ENCODE measurements at places on chromosomes 11 and 22. TPM values are rescaled to one million over a fixed set of nuclear protein-coding genes. Genes with fewer than 3 reads are reported as not detected.

Gene HBB
- total RNA-seq: not detected

Gene CASP5
- 1.4 TPM for total RNA-seq

Gene NCAM1
- 1.1 TPM for total RNA-seq

Gene OR52N2
- not detected for total RNA-seq

- H3K4me3 ChIP-seq: no peak overlapping the region
- peaks cover under 1% of the 10 kb centered on the region for H3K4me1 ChIP-seq
- H3K36me3 ChIP-seq: no peaks in the 10 kb centered on the region
- no peaks in the 10 kb centered on the region for H3K27me3 ChIP-seq
Observed at GRCh38 chr11:87198266-87198881, 160.6 kb downstream of the TMEM135 start.

- H3K27me3 ChIP-seq: no peaks in the 10 kb centered on the region
- no peak for DNase-seq
- no peak overlapping the region for H3K27ac ChIP-seq
- H3K4me3 ChIP-seq: no peak overlapping the region
Observed at GRCh38 chr22:30940685-30941362, 27.8 kb downstream of the MORC2 start.

- no peaks in the 10 kb centered on the region for H3K4me1 ChIP-seq
- H3K4me3 ChIP-seq: no peak overlapping the region
- no peak overlapping the region for H3K27ac ChIP-seq
- no peaks in the 10 kb centered on the region for H3K36me3 ChIP-seq
Observed at GRCh38 chr11:125949271-125950177, 3.7 kb downstream of the VSIG10L2 start.

Measured in Caco-2 (cell line).